Brain (organoid and tissue), 16 donors: ENCODE measurements at places on chromosomes 13 and 19. TPM values are rescaled to one million over a fixed set of nuclear protein-coding genes. Genes with fewer than 3 reads are reported as not detected.

Gene DIAPH3
- polyA plus RNA-seq: 2.8 TPM

Gene SLC25A42
- polyA plus RNA-seq: 9.5 TPM

Gene PBX4
- 5.2 TPM for polyA plus RNA-seq

Gene CYP2A7
- not detected for polyA plus RNA-seq

Gene CGB5
- polyA plus RNA-seq: not detected

Gene FGF21
- polyA plus RNA-seq: 3.6 TPM

Gene MISP
- 24.7 TPM for polyA plus RNA-seq

Gene NOVA2
- 13.0 TPM for polyA plus RNA-seq

Gene ATP12A
- polyA plus RNA-seq: not detected

Gene CRX
- not detected for polyA plus RNA-seq

Gene LHFPL6
- 26.4 TPM for polyA plus RNA-seq

Gene RNF113B
- polyA plus RNA-seq: not detected

Gene SUGP2
- 59.2 TPM for polyA plus RNA-seq

Gene EBI3
- polyA plus RNA-seq: 1.1 TPM

Gene INTS6
- 4.4 TPM for polyA plus RNA-seq

Gene LIN7B
- polyA plus RNA-seq: 18.0 TPM

Gene FGF22
- 1.6 TPM for polyA plus RNA-seq

Gene MLLT1
- 102 TPM for polyA plus RNA-seq

Gene TEX26
- 0.34 TPM for polyA plus RNA-seq

Gene S1PR2
- 5.0 TPM for polyA plus RNA-seq

Gene CPT1C
- polyA plus RNA-seq: 65.1 TPM

Gene JUND
- 159 TPM for polyA plus RNA-seq

Gene NECTIN2
- polyA plus RNA-seq: 49.8 TPM

Gene CLDN10
- polyA plus RNA-seq: 27.0 TPM

Gene CCDC194
- not detected for polyA plus RNA-seq

Gene ZNF57
- 1.9 TPM for polyA plus RNA-seq

Gene TMEM150B
- 1.0 TPM for polyA plus RNA-seq

Gene FPR2
- polyA plus RNA-seq: 0.29 TPM

Gene SHISA2
- polyA plus RNA-seq: 5.2 TPM

Gene DCT
- 0.31 TPM for polyA plus RNA-seq

Gene SLC15A1
- polyA plus RNA-seq: not detected

Gene RTBDN
- 20.0 TPM for polyA plus RNA-seq

Gene BLVRB
- polyA plus RNA-seq: 24.4 TPM

Gene SYT5
- 51.8 TPM for polyA plus RNA-seq

Gene FAAP24
- 17.5 TPM for polyA plus RNA-seq

Gene IRGQ
- polyA plus RNA-seq: 7.8 TPM

Gene NDFIP2
- 14.8 TPM for polyA plus RNA-seq

Gene SLITRK6
- 2.2 TPM for polyA plus RNA-seq

Gene PSG2
- not detected for polyA plus RNA-seq

Gene TNFSF9
- 1.2 TPM for polyA plus RNA-seq

Gene FFAR2
- 0.15 TPM for polyA plus RNA-seq

Gene GPR4
- 24.8 TPM for polyA plus RNA-seq

Gene IGFL3
- polyA plus RNA-seq: not detected

Gene C19orf47
- polyA plus RNA-seq: 29.0 TPM
